Stimulated activated CD4-positive, alpha-beta T cell treated with anti-CD3 and anti-CD28 coated beads, Interleukin-2, amount 100 ng/mL, for 24 hours (primary cell): ENCODE measurements at places on chromosomes 3 and 15.

- DNase-seq: no peak
Observed at GRCh38 chr15:72492733-72493132, 18.6 kb downstream of the ARIH1 start.

DNA sequence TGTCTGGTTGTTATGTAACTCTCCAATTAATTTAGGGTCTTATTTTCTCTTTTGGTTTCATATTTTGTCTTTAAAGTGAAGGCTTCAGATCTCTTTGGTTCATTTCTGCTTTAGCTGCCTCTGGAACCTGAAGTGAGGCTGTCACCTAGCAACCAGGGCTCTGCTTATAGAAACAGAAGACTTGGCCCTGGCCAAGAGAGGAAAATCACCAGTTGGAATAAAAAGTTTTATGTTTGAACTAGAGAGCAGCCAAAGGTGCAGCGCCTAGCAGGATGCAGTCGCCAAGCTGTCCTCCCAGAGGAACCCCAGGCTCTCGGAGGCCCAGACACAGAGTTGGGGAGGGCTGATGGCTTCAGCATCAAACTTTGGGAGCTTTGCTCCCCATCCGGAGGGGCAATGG, 41.1 kb downstream of the LYZL4 start:
- no peak for DNase-seq

DNA sequence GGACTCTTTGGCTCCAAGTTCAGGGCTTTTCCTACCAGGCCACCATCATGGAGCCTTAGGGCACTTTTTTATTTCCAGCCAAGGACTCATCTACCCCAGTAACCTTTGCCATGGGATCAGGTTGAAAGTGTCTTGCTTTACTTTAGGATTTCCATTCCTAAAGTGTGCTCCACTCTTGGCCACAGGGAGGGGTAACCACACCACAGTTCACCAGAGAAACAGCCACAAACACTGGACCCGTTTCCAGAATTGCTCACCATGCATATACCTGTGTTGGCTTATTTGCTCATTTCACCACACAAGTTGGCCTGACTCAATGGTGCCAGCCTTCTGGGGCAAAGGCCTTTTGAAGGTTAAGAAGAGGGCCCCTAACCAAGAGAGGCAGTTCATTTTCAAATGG, 70.6 kb upstream of the RAD18 start:
- DNase-seq: no peak

DNA sequence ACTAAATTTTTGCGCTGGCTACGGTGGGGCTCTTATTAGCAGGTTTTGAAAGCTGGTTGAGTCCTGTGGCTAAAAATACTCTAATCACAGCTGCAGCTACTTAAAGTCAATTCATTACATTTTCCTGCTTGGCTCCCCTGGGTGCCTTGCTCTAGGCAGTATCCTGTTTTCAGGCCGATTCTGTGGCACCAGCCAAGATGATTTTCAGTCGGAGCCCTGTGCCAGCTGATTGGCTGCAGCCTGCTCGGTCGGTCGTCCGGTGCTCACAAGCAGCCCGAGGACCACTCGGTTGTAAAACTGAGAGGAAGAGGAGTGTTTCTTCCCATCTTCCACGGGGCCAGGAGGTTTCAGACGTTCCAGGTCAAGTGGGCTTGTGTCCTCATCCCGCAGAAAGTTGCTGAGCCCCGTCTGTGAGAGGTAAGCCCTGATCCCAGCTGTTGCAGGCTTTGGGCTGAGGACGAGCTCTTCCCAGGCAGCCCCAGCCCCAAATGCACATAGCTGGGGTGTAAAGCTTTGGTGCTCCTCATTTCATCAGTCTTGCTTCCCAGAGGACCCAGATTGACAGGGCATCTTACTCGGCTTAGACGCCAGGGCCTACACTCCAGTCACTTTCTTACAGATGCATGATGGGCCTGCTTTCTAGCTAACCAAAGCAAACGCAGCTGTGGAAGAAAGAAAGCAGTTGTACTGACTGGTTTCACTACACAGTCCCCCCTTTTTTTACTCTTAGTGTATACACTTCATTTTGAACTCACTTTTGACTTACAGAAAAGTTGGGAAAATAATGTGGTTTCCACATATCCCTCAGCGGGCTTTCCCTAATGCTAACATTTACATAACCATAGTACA, 15.9 kb downstream of the LYSMD4 start:
- DNase-seq: no peak

GRCh38 chr3:134694466-134694865, 43.6 kb upstream of the KY start:
- no peak for DNase-seq

DNA sequence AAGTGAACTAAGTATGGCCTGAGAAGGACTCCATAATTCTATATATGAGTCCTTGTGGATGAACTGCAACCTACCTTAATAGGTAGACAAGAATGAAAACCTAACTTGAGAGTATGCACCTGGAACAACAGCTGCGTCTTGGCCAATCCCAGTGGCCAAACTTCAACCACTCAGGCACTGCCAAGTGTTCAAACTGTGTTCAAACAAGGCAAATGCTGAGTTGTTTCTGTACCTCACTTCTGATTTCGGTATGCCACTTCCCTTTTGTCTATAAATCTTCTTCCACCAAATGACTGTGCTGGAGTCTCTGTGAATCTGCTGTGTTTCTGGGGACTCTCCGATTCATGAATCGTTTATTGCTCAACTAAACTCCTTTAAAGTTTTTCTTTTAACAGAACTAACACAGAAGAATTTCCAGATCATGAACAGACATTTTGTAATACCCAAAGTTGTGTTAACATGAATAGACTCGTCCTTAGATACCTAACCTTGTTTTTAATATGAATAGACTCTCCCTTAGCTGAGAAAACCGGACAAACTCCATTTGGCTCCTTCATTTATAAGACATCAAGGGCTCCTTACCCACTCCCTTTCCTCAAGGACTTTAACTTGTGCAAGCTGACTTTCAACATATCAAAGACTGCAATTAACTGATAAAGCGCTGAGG, 4.1 kb downstream of the ZNF717 start:
- no peak for DNase-seq

DNA sequence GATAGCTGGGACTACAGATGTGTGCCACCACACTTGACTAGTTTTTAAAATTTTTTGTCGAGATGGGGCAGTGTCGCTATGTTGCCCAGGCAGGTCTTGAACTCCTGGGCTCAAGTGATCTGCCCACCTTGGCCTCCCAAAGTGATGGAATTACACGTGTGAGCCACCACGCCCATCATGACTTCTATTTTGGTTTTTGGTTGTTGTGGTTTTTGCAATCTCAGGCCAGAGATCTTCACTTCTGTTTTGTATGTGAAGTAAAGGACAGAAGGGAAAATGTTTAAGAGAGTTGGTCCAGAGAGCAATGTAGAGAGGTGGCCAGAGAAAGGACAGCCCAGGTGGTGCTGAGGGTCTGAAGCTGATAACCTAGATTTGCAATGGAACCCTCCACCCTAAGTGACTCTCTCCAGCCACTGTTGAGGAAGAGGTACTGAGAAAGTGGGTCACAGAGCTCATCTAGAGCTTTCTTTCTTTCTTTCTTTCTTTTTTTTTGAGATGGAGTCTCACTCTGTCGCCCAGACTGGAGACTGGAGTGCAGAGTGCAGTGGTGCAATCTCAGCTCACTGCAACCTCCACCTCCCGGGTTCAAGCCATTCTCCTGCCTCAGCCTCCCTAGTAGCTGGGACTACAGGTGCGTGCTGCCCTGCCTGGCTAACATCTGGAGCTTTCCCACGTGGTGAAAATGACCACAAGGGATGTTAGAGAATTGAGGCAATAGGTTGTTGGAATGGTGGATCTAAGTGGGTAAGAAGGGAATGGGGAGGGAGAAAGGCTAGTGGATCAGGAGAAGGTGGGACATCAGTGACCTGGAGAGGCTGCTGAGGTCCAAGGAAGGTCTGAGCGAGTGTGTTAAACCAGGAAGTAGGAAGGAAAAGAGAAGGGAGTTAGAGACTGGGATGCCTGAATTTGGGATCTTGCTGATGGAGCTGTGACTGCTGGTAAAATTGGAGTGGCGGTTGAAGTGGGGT, 22.4 kb upstream of the SEMA4B start:
- DNase-seq: no peak

- DNase-seq: no peak
Observed at GRCh38 chr15:83365370-83365938, 81.0 kb upstream of the BNC1 start.

- no peak for DNase-seq
Observed at GRCh38 chr15:60757831-60758570, 279.1 kb upstream of the ICE2 start.

GRCh38 chr3:11467875-11468274, 175.8 kb downstream of the VGLL4 start:
- no peak for DNase-seq
